ENCODE measurements at places on chromosomes 12 and 14.

DNA sequence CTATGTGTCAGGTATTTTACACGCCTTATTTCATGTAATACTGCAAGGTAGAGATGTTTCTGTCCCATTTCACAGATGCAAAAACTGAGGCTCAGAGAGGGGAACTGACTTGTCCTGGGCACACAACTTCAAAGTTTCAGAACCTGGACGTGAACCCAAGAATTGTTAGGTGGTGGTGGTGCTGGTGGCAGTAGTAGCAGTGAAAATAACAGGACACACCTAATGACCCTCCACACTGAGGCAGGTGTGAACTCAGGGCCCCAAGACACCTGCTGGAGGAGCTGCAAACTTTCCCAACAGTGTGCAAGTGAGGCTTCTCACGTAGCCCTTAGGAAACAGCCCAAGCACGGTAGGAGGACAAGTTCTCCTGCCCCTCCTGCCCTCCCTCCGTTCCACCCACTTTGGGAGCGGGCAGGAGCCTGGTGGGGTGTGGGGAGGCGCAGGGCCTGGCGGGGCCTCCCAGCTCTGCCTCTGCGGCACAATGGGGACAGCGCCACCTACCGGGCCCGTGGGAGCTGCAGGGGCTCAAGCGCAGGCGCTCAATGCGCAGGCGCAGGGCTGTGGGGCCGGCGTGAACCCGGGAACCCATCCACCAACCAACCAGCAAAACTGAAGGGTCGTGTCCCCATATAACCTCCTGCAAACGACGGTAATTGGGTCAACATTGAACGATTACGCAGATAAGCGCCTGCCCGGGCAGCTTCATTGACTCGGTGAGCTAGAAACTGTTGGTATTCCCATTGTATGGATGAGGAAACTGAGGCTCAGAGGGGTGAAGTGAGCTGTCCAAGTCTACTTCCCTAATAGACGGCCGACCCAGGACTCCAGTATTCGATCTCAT lies 12.0 kb upstream of the TRPV4 start:
- peak; percentile 91 for DNase-seq

DNA sequence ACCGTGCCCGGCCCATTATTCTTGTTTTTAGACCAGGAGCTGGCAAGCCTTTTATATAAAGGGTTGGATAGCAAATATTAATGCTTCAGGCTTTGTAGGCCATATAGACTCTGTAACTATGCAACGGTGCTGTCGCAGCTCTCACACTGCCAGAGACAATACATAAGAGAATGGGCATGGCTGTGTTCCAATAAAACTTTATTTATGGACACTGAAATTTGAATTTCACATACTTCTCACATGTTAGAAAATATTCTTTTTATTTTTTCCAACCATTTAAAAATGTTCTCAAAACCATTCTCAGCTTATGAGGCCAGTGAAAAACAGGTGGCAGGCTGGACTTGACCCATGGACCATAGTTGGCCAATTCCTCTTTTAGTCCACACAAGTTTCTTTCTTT lies 13.0 kb upstream of the CDK2AP1 start:
- DNase-seq, result no peak

DNA sequence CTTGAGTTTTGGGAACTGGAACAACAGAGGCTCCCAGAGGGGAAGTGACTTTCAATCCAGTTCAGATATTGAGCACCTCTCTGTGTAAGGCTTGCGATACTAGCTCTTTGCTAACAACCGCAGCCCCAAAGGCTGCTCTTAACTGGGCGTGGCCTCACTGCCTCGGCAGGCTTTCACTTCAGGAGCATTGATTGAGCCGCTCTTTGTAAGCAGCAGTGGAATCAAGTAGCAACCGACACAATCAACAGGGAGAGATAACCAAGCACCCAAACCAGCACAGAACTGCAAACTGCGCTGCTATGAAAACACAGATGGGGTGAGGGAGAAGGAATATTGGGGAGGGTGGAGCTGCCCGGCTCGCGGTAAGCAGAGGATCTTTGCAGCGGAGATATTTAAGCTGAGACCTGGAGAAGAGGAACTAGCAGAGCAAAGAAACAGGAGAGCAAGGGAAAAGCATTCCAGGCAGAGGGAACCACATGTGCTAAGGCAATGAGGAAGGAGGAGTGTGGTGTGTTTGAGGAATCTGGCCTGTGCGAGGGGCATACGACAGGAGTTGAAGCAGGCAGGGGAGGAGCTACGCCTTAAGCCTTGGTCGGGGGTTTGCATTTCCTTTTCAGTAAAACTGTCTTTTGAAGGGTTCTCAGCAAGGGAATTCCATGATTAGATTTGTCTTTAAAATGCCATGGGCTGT lies 17.3 kb upstream of the YY1 start:
- DNase-seq, result peak; percentile 86

DNA sequence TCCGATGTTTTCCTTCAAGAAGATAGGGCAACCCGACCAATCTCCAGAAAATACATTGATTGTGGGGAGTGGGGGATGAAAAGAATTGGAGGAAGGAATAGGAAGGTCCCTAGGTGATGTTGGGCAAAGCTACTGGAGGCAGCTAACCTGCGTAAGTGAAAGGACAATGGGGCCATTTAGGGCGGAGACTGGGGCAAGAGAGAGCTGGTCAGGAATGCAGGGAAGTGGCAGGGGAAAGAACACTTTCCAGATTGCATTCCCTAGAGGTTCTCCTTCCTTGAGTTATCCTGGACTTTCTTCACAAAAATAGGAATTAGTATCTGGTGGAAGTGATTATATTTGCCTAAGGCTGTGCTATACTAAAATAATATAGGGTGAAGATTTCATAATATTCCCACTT lies 151.8 kb upstream of the HMGA2 start:
- DNase-seq, result no peak

DNA sequence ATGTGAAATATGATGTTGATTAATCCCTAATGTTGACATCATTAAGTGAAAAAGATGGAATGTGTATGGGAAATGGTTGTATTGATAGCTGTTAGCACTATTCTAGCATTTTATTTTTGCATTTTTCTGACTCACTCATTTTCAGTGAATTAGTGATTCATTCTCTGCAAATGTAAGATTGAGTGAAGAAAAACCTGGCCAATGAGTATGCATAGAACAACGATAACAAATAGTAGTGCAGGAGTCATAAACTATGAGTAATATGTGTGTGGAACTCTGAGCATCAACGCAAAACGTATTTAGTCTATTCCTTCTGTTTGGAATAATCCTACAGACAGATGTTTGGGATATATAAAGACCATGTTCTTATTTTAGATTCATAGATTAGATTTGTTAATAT lies 76.3 kb upstream of the RTL1 start:
- no peak for DNase-seq
